ENCODE measurements at places on chromosomes 7 and 10. TPM values are rescaled to one million over a fixed set of nuclear protein-coding genes. Genes with fewer than 3 reads are reported as not detected.

DNA sequence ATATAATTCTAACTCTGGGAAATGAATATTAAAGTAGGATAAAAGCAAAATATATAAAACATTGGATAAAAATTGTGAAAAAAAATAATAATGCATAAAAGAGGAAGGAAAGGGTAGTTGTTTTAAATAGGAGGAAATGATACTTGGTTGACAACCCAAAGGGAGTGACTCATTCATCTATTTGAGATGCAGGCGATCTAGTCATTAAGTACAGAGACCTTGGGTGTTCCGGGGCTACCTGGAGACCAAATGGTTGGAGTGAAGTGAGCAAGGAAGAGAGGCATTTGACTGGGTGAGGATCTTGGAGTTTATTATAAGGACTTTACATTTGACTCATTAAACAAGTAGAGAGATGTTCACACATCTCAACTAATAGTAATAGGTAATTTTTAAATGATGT lies 111.0 kb downstream of the LRRTM3 start:
- no peak overlapping the region for H3K27ac ChIP-seq
- H3K27me3 ChIP-seq: no peaks in the 10 kb centered on the region
- DNase-seq: no peak
- no peak overlapping the region for H3K4me3 ChIP-seq

- peak; percentile 6 for DNase-seq
- H3K27ac ChIP-seq: no peak overlapping the region
- H3K4me3 ChIP-seq: no peak overlapping the region
- no peaks in the 10 kb centered on the region for H3K27me3 ChIP-seq
- H3K36me3 ChIP-seq: no peaks in the 10 kb centered on the region
These were observed 241.2 kb downstream of the CCDC7 start for GRCh38 chr10:32687116-32687515.

The HOXA6 gene
- total RNA-seq: 1.4 TPM

DNA sequence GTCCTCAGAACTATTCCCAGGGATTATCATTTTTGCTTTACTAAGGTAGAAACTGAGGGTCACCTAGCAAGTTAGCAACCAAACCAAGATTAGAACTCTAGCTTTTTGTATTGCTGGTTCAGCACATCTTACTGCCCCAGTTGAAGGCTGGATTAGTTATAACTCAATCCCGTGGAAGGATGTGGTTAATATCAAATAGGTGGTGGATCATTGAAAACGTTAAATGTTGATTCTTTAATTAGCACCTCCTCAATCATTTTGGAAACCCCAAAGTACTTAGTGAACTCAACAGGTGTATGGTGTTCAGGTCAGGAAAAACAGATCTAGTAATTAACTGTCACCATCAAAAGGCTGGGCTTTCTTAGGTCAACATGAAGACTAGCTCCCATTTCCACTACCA lies 152.4 kb downstream of the ARID5B start:
- H3K4me1 ChIP-seq: peaks cover 24% of the 10 kb centered on the region
- DNase-seq: no peak
- H3K27ac ChIP-seq: peak overlapping the region; percentile 96
- no peaks in the 10 kb centered on the region for H3K27me3 ChIP-seq
- H3K4me3 ChIP-seq: peak overlapping the region; percentile 31

GRCh38 chr10:49512121-49512809 lies 26.7 kb downstream of the ERCC6 start:
- no peak overlapping the region for H3K27ac ChIP-seq
- H3K4me3 ChIP-seq: no peak overlapping the region
- H3K27me3 ChIP-seq: no peaks in the 10 kb centered on the region
- DNase-seq: peak; percentile 43

GRCh38 chr10:2992401-2993198 lies 74.7 kb upstream of the PFKP start:
- H3K27me3 ChIP-seq: no peaks in the 10 kb centered on the region
- H3K36me3 ChIP-seq: no peaks in the 10 kb centered on the region
- H3K27ac ChIP-seq: no peak overlapping the region
- H3K4me3 ChIP-seq: no peak overlapping the region

GRCh38 chr7:922334-923107 lies 32.0 kb downstream of the ADAP1 start:
- no peak overlapping the region for H3K4me3 ChIP-seq
- DNase-seq: no peak
- H3K36me3 ChIP-seq: no peaks in the 10 kb centered on the region
- peaks cover 7% of the 10 kb centered on the region for H3K4me1 ChIP-seq
- H3K27me3 ChIP-seq: no peaks in the 10 kb centered on the region

DNA sequence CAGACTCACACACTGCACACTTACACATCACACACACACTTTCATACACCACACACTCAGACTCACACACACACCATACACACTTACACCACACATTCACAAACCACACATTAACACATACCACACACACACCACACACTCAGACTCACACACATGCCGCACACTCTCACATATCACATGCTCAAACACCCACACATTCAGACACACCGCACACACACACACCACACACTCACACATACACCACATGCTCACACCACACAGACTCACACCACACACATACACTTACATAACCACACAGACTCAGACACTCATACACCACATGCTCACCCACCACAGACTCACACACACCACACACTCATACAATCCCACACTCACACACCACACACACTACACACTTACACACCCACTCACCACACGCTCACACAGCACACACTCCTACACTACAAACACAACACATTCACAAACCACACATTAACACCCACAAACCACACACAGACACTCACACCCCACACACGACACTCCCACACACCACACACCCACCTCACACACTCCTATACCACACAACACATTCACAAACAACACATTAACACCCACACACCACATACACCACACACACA lies 125.4 kb downstream of the EVX1 start:
- H3K27ac ChIP-seq: no peak overlapping the region
- no peak overlapping the region for H3K4me3 ChIP-seq
- peaks cover 3% of the 10 kb centered on the region for H3K27me3 ChIP-seq
- H3K36me3 ChIP-seq: no peaks in the 10 kb centered on the region
- peaks cover 9% of the 10 kb centered on the region for H3K4me1 ChIP-seq
- DNase-seq: no peak

GRCh38 chr10:33179067-33179466 lies 155.4 kb downstream of the NRP1 start:
- no peaks in the 10 kb centered on the region for H3K27me3 ChIP-seq
- H3K36me3 ChIP-seq: peaks cover 19% of the 10 kb centered on the region
- H3K4me1 ChIP-seq: peaks cover 10% of the 10 kb centered on the region
- peak; percentile 41 for DNase-seq
- H3K4me3 ChIP-seq: no peak overlapping the region

The ADAM22 gene
- 0.18 TPM for total RNA-seq

GRCh38 chr10:30027057-30028005 lies 32.1 kb downstream of the JCAD start:
- H3K4me3 ChIP-seq: no peak overlapping the region
- no peaks in the 10 kb centered on the region for H3K27me3 ChIP-seq
- no peak for DNase-seq
- no peak overlapping the region for H3K27ac ChIP-seq

- no peak for DNase-seq
- H3K27ac ChIP-seq: no peak overlapping the region
- H3K36me3 ChIP-seq: peaks cover 6% of the 10 kb centered on the region
These were observed 31.3 kb downstream of the ZNF783 start for GRCh38 chr7:149293338-149293737.

- H3K27me3 ChIP-seq: no peaks in the 10 kb centered on the region
- peaks cover 23% of the 10 kb centered on the region for H3K36me3 ChIP-seq
- no peak overlapping the region for H3K4me3 ChIP-seq
- no peak for DNase-seq
These were observed 9.3 kb downstream of the ZNF212 start for GRCh38 chr7:149248777-149249176.

DNA sequence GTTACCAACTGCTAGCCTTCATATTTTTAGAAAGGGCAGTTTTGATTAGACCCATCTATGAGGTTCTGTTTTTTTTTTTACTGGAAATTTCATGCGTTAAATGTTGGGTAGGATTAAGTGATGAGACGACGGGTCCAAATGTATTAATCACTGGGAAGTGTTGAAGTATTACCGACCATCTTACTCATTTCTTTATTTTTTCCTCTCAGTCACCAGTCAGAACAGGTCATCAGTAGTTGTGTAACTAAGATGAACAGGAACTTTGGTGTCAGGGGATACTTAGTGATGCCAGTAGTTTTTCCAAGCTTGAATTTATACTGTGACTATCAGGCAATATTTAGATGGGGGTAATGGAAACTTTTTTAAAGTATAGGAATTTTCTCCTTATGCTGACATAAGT lies 14.2 kb downstream of the TFAM start:
- peaks cover 2% of the 10 kb centered on the region for H3K4me1 ChIP-seq
- H3K36me3 ChIP-seq: peaks cover 5% of the 10 kb centered on the region
- DNase-seq: peak; percentile 48
- no peak overlapping the region for H3K27ac ChIP-seq
- no peak overlapping the region for H3K4me3 ChIP-seq

DNA sequence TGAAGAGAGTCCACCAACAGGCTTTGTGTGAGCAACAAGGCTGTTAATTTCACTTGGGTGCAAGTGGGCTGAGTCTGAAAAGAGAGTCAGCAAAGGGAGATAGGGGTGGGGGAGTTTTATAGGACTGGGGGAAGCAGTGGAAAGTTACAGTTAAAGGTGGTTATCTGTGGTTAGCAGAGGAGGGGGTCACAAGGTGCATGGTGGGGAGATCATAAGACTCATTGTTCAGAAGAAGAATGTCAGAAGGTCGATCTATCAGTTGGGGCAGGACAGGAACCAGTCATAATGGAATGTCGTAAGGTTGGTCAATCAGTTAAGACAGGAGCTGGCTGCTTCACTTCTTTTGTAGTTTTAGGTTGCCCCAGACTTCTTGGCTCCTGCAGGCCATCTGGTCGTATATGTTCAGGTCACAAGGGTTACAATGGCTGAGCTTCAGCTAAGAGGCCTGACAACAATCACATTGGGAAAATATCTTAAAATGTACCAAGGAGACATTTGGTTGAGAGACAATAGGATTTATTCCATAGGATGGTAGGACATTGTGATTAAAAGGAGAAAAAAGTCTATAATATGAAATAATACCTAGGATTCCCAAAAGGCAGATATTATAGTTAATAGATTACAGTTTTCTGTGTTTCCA lies 356.4 kb downstream of the ANKRD7 start:
- no peaks in the 10 kb centered on the region for H3K36me3 ChIP-seq
- no peaks in the 10 kb centered on the region for H3K4me1 ChIP-seq
- DNase-seq: no peak
- H3K27me3 ChIP-seq: no peaks in the 10 kb centered on the region
- no peak overlapping the region for H3K4me3 ChIP-seq
- H3K27ac ChIP-seq: no peak overlapping the region

The ERVW-1 gene
- total RNA-seq: not detected

DNA sequence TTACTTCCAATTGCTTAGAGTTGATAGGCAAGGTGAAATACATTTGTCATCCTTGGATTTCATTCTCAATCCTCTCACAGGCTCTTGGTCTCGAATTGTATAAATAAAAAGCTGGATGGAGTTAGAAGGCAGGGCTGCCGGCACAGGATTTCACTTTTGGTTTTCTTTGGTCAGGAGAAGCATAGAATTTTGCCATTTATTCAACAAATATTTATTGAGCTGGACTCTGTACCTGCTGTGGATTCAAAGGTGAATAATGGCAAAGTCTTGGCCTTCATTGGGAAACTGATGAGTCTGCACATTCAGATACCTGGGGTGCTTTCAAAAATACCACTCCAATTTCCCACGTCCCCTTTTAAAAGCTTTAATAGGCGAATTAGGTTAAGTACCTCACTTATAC lies 49.7 kb downstream of the PDK4 start:
- no peak overlapping the region for H3K4me3 ChIP-seq
- H3K27me3 ChIP-seq: peaks cover 2% of the 10 kb centered on the region
- no peaks in the 10 kb centered on the region for H3K4me1 ChIP-seq

GRCh38 chr10:49312246-49312869 lies 13.4 kb downstream of the C10orf71 start:
- no peak for DNase-seq
- peaks cover 5% of the 10 kb centered on the region for H3K27me3 ChIP-seq
- no peak overlapping the region for H3K27ac ChIP-seq
- H3K36me3 ChIP-seq: no peaks in the 10 kb centered on the region
- H3K4me3 ChIP-seq: no peak overlapping the region
- no peaks in the 10 kb centered on the region for H3K4me1 ChIP-seq

DNA sequence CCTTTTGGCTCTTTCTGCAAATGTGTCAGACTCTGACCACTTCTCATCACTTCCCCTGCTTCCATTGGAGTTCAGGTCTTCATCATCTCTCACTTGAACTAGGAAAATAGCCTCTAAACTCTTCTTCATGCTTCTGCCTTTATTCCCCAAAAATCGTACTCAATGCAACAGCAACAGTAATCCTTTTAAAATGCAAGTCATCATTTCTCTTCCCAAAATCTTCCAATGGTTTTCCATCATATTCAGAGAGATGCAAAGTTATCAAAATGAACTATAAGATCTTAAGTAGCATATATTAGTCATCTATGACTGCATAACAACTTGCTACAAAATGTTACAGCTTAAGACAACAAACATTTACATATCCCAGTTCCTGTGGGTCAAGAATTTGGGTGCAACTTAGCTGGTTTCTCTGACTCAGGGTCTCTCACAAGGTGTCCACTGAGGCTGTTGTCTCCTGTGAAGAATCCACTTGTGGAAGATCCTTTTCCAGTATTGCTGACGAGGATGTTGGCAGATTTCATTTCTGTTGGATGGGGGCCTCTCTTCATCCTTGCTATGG lies 31.0 kb upstream of the ETV1 start:
- peak overlapping the region; percentile 2 for H3K27ac ChIP-seq
- no peaks in the 10 kb centered on the region for H3K36me3 ChIP-seq
- no peaks in the 10 kb centered on the region for H3K27me3 ChIP-seq
- H3K4me1 ChIP-seq: peaks cover 5% of the 10 kb centered on the region

DNA sequence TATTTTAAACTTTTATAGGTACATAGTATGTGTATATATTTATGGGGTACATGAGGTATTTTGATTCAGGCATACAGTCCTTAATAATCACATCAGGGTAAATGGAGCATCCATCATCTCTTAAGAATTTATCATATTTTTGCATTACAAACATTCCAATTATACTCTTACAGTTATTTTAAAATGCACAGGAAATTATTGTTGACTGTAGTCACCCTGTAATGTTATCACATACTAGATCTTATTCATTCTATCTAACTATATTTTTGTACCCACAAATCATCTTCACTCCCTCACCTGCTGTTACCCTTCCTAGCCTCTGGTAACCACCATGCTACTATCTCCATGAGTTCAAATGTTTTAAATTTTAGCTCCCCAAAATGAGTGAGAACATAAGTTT lies 56.3 kb upstream of the FAM3C start:
- H3K27ac ChIP-seq: no peak overlapping the region
- H3K4me1 ChIP-seq: no peaks in the 10 kb centered on the region
- no peak for DNase-seq
- H3K27me3 ChIP-seq: no peaks in the 10 kb centered on the region
- no peak overlapping the region for H3K4me3 ChIP-seq
- no peaks in the 10 kb centered on the region for H3K36me3 ChIP-seq
